ENCODE measurements at places on chromosomes 6 and 20.

DNA sequence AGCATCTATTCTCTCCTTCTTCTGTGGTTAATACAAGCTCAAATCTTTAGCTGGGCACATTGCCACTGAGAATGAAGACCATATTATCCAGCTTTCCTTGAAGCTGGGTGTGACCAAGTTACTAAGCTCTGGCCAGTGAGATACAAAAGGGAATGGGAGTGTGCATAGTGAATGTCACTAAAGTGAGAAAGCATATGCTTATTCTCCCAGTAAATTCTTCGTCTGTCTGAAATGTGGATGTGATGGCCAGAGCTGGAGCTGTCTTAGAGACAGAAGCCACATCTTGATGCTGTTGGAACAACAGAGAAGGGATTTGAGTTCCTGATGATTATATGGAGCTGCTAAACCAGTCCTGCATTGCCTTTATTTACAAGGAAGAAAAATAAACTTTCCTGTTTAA is 60.1 kb downstream of the SESN1 start:
- no peak for DNase-seq

GRCh38 chr6:35569011-35569461 is 56.3 kb upstream of the TULP1 start:
- peak; percentile 43 for DNase-seq

GRCh38 chr6:136593748-136594490 is 43.7 kb upstream of the MAP7 start:
- DNase-seq = peak; percentile 79

- DNase-seq = no peak
Measured at GRCh38 chr6:153328194-153328593, 197.1 kb upstream of the RGS17 start.
